ENCODE measurements at places on chromosomes 5 and 9. TPM values are rescaled to one million over a fixed set of nuclear protein-coding genes. Genes with fewer than 3 reads are reported as not detected.
A peak's percentile ranks its signal among the peaks of the same experiment; 100 is the strongest.

SAXO1 gene
- not detected for total RNA-seq

AQP3 gene
- total RNA-seq, result 12.4 TPM

CXCL14 gene
- 122 TPM for total RNA-seq

LHX2 gene
- not detected for total RNA-seq

SELENOP gene
- total RNA-seq, result 404 TPM

PCDHB13 gene
- total RNA-seq, result 0.28 TPM

FAM170A gene
- not detected for total RNA-seq

ASTN2 gene
- 7.7 TPM for total RNA-seq

DNA sequence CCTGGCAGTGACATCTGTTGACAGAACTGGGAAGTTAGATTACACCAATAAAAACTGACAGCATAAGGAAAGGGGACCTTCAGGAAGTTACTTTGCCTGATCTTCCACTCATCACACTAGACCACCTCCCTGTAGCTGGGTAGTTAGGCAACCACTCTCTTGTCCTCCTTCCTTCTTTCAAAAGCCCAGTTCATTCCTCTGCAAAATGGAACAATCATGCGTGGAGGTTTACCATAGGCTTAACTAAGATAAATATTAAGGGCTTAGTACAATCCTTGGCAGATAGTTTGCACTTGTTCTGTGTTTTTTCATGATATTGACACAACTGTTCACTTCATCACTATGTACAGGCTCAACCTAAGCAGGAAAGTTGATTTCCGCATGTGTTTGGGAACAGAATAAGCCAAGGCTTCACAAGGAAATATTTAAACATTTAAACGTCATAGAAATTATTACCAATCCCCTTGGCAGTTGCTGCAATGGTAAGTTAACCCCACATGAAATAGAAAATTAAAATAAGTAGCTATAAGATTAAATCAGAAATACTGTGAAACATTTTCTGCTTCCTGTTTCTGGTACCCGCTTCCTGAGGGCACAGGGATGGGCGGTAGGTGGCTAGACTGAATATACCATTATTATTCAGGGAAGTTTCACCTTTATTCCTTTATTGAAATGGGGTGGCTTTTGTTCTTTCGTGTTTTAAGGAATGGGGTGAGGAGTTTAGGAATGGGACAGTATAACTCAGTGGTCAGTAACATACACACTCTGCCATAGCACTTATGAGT lies 9.9 kb upstream of the PTGER4 start:
- DNase-seq, result no peak

DNA sequence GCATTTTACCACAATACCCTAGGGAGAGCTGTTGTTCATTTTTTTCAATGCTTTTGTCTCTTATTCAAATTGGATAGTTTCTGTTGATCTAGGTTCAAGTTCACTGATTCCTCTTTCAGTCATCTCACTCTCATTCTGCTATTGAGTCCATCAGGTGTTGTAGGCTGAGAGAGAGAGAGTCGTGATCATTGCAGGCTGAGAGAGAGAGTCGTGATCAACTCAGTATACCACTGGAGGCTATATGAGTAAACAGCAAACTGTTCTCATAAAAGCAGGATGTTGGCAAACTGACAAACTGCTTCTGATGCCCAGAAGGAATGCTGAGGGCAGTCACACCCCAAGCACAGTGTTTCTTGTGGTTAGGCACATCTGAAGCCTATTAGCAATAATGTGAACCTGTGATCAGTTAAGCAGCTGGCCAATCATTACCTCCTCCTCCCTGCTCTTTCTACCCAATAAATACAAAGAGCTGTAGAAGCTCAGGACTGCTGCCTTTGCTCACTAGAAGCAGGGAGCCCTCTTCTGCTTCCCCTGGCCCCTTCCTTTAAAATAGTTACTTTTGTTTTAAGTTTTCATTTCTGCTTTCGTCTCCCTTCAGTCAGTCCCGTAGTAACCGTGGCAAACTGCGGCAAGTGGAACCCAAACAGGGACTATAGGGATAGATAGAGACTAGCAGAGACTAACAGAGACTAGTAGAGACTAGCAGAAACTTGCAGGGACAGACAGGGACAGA lies 476.1 kb upstream of the ACO1 start:
- DNase-seq, result no peak

GRCh38 chr5:66129144-66129543 lies 15.0 kb upstream of the SREK1 start:
- DNase-seq, result no peak

- no peak for DNase-seq
Observed at GRCh38 chr9:88531920-88532698, 2.9 kb upstream of the NXNL2 start.

DNA sequence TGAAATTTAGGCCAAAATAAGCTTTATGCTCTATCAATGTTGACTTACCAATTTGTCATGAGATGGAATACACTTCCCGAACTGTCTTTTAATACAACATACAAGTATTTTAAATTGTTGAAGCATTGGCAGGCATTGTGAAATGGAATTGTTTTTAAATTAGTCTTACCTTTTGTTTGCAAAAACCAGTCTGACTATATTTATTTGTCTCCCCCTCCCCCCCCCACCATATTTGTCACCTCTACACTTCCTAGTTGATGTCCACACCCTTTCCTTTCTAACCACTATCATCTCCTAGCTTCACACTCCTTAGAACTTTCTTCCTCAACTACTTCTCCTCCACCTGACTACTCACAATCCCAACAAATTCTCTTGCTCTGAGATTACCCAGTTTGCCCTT lies 40.9 kb downstream of the FAF2 start:
- DNase-seq, result no peak

GRCh38 chr5:146527785-146528184 lies 11.8 kb upstream of the GPR151 start:
- no peak for DNase-seq

GRCh38 chr9:95581900-95582299 lies 65.1 kb upstream of the PTCH1 start:
- no peak for DNase-seq

DNA sequence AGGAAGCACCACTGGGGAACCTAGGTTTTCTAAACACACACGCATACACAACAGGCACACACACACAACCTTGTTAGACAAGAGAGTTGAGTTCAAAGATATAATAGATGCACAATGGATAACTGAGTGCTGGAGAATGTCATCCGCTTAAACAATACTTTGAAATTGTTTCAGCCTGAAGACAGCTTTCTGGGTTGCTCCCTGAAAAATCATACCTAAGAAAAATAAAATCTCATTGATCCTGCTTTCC lies 126.1 kb downstream of the TMEM161B start:
- no peak for DNase-seq

- no peak for DNase-seq
Observed at GRCh38 chr9:118957585-118957984, 411.6 kb downstream of the BRINP1 start.

- peak; percentile 78 for DNase-seq
Observed at GRCh38 chr9:137150617-137151457, 11.9 kb downstream of the GRIN1 start.

GRCh38 chr5:52690236-52690768 lies 97.4 kb upstream of the ITGA1 start:
- DNase-seq, result no peak

DNA sequence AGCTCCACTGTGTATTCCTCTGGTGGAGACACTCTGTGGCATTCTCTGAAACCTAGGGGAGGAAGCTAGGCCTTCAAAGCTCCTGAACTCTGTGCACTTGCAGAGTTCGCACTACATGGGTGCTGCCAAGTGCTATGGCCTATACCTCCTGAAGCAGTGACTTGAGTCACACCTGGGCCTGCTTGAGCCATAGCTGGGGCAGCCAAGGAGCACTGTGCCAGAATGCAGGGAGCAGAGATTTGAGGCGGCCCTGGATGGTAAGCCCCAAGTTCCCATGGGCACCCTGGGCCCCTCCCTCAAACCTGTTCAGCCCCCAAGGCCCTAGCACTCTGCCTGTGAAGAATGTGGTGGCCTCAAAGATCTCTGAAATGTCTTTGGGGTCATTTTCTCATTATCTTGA lies 212.9 kb downstream of the SPATA31A6 start:
- DNase-seq, result no peak

DNA sequence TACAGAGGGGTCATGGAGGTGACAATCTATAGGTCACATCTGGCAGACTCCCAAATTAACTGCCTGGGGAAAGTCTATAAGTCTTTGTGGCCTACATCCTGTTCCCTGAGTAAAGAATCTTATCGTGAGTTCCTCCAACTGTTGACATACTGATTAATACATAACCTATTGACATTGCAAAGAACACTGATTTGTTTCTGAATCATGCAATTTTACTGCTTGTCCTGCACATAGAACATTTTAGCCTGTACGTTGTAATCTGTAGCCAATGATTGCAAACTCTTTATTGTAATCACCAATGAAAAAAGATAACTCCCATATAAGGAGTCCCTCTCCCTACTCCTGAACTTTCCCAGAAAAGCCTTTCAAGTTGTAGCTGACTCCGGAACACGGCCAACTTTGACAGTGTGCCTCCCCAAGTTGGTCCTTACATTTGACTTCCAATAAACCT lies 18.8 kb upstream of the OR2K2 start:
- no peak for DNase-seq

- no peak for DNase-seq
Observed at GRCh38 chr5:98627121-98627520, 146.3 kb upstream of the RGMB start.

DNA sequence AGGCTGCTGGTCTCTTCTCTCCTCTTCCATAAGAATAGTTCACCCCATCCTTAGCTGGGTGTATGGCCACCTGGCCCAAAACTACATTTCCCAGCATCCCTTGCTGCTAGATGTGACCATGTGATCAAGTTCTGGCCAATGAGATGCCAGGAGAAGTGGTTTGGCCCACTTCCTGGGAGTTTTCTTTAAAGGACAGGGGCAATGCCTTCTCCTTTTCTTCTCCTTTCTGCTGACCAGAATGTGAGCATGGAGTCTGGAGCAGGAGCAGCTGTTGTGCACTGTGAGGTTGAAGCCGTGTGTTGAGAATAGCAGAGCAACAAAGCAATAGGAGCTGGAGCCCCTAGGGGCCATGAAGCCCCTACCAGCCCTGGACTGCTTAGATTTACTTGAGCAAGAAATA lies 36.8 kb downstream of the C9orf50 start:
- DNase-seq, result peak; percentile 86

Measured in Peyer's patch (tissue), 4 donors.